ENCODE measurements at places on chromosomes 5 and 9.
A peak's percentile ranks its signal among the peaks of the same experiment; 100 is the strongest.

GRCh38 chr5:1809416-1810035 lies 8.3 kb downstream of the NDUFS6 start:
- DNase-seq = no peak

GRCh38 chr9:15510789-15511575 lies at the start of gene PSIP1:
Gene PSIP1, minus strand, starts transcription at chr9:15510970. Its CDS starts 782 bp downstream, at chr9:15510188.
- DNase-seq = peak; percentile 84

- DNase-seq = peak; percentile 10
Observed at GRCh38 chr9:89877051-89878002, 272.5 kb downstream of the GADD45G start.

DNA sequence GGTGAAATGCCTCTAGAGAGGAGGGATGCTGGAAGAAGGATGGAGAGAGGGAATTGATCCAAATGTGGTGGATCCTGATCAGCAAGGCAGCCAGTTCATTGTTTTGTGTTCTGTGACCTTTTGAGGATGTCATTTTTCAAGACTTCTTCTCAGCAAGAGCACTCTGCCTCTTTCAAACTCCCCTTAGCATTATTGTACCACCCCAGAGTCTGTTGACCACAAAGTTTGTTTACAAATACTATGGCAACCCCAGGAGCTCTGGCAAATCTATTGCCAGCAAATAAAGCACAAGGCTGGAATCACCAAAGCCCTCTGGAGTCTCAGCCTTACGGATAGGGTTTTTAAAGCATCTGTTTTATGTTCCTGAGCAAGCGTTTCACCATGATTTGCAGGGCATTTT lies 76.2 kb upstream of the SLC1A3 start:
- no peak for DNase-seq

DNA sequence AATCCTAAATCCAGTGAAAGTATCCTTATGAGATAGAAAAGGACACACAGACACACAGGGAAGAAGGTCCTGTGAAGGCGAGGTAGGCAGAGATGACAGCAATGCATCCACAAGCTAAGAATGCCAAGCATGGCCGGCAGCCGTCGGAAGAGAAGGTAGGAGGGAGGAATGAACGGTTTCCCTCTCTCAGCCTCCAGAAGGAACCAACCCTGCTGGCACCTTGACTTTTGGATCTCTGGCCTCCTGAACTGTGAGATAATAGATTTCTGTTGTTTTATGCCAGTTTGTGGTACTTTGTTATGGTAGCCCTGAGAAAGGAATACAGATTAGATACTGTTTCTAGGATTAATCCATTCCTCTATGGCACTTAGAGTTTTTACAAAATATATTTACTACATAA lies 76.1 kb upstream of the PANK3 start:
- DNase-seq = no peak
